ENCODE measurements at places on chromosomes 7 and 10.

DNA sequence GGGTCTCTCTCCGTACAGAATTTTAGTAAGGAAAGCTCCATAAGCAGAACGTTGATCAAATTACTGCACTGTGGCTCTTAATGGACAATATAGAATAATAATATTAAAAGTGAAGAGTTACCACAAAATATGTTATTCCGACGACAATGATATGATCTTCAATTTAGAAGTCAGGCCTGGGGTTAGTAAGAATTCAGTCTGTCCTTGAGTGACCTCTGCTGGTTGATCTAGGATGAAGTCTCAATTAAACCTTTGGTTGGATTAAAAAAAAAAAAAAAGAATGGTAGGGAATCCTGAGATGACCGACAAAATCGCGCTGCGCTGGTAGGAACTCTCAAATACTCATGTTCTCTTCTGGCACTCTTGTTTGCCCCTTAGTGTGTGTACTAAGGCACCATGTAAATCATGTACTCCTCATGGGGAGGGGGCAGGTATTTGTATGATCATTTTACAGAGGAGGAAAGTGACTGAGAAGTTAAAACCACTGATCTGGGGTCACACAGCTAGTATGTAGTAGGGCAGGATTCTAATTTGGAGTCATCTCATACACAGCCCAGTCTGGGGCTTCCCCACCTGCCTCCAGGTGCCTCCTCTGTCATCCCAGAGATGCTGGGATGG is 161.3 kb upstream of the NPVF start:
- no peak for DNase-seq

- DNase-seq, result no peak
Measured at GRCh38 chr10:69461243-69462025, 10.2 kb downstream of the TSPAN15 start.

- no peak for DNase-seq
Measured at GRCh38 chr10:74231375-74231774, 80.4 kb downstream of the ADK start.

DNA sequence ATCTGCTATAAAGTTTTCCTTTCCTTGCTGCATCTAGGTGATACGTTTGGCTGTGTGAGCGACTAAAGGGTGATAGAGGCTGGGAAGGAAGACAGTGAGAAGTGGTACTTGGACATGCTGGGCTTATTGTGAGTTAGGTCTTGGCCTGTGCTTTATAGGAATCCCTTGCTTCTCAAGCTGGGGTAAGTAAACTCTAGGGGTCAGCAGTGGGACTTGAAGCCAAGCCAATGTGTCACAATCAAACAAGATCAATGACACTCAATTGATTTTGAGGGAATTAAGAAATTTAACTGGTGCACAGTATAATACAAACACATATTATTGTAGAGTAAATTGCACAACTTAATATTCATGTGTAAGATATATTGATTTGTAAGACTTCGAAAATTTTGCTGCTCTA is 155.8 kb upstream of the AOAH start:
- DNase-seq, result no peak

GRCh38 chr10:117005026-117005526 is at the start of gene SHTN1:
Gene SHTN1 (minus strand): TSS chr10:117005187. CDS start chr10:117005079, 108 bp downstream.
- peak; percentile 89 for DNase-seq

DNA sequence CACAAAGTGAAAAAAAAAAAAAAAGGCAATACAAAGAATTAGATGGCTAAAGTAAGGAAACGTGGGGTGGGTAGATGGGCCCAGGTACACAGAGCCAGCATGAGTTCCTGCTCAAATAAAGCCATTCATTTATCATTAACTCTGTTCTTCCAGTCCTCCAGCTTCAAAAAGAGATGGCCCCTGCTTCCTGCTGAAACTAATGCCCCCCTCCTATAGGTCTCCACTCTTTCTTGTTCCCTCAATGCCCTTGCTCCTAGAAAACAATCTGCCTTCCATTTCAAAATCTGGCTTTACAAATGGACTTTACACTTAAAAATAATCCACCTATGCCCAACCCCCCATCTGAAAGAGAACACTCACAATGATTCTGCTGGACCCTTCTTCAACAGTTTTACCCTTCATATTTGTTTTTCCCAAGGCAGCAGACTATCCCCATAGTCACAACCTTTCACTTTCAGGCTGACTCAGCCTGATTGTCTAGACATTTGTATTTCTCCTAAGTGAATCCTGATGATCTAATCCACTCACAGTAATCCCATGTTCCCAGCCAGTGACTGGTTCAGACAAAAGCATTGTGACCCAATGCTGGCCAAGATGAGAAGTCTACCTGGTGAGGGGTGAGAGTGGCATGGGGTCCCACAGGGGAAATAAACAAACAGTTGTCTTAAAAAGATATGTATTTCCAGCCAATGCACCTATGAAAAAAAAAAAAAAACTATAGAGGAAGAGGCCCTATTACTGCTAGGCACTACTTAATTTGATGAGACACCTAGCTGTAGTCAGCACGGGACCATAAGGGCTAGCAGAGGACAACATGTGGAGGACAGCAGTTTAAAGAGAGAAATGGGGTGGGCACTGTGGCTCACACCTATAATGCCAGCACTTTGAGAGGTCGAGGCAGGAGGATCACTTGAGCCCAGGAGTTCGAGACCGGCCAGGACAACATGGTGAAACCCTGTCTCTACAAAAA is 74.6 kb upstream of the GRID1 start:
- DNase-seq, result no peak

DNA sequence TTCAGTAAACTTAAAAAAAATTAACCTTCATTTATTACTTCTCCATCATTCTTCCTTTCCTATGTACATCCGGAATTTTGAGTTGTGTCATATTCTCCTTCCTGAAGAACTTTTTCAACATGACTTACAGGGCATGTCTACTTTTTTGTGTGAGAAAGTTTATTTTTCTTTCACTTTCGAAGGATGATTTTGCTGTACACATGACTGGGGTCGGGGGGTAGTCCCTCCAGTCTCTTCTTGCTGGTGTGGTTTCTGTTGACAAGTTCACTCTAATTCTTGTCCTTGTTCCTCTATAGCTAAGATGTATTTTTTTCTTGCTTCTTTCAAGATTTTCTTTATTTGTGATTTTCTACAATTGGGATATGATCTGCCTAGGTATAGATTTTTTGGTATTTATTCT is 55.8 kb downstream of the INPP5A start:
- no peak for DNase-seq

DNA sequence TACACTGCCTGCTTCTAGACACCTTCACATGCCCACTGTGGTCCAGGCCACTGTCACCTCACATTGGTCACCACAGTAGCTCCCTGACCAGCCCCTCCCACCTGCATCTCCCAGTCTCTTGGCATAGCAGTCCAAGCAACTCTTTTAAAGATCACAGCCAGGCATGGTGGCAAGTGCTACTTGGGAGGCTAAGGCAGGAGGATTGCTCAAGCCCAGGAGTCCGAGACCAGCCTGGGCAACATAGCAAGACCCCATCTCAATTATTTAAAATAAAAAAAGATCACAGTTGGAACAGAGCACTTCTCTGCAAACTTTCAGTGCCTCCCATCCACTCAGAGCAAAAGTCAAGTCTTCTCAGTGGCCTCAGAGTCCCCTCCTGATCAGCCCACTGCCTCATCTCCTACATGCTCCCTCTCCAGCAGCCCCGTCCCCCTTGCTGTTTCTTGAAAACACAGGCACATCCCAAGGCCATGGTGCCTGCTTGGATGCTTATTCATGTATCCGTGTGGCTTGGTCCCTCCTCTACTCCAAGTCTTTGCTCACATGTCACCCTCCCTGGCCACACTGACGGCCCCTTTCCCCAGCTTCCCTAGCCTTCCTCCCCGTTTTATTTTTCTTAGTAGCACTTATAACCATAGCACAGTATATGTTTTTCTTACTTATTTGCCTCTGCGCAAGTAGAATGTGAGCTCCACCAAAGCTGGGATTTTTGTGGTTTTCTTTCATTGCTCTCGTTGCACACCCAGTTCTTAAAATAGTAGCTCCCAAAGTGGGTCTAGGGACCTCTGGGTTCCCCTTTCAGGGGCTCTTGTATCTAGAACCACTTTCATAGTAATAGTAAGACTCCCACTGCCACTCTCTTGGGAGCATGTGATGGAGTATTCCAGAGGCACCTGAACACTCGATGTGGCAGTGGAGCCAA is 19.5 kb downstream of the TSPAN15 start:
- DNase-seq, result no peak

DNA sequence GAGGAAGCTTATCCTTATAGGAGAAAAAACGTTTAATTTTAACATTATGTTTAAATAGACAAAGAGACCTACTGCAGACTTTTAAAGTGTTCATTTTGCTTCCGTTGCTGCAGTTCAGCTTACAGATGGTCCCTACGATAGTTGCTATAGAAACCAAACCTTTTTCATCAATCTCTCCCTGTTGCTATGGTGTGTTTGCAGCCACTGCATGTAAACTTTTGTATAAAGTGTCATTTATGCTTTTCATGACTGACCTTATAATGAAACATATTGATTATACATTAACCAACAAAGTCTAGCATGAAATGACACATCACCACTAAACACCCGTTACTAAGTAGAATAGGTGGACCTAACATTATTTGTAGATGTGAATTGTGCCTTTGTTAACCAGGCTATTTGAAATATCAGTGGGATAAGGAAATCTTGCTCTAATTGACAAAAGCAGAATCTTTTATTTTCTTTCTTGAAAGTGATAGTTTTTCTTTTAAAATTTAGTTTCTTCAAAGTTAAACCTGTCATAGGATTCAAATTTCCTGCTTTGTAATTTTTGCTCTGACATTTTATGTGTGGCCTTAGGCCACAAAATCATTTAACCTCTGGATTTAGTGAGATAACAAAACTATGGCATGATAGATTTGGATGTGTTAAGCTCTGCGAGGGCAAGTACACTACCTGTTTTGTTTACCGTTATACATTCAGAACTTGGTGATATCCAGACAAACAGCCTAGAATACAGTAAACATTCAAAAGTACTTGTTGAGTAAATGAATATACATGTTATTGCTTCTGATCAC is 64.0 kb downstream of the CACNB2 start:
- no peak for DNase-seq

- no peak for DNase-seq
Measured at GRCh38 chr7:91295576-91295975, 31.3 kb downstream of the FZD1 start.

GRCh38 chr10:109359316-109359715 is 564.0 kb downstream of the XPNPEP1 start:
- DNase-seq, result no peak

DNA sequence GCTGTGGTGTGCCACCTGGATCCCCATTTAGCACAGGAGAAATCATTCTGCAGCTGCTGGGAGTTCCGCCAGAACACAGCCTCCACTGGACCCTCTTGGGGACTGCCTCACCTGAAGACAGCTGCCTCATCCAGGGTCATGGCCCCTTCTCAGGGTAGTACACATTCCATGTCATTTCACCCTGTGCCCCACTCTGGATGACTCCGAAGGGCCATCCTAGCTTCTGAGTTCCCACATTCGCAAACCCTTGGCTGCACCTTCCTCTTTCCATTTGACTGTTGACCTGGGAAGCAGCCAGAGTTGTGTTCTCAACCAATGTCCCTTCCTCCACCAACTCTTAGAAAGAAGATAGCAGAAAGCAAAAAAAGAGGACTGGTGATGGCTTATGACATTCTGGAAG is 125.6 kb upstream of the TBX20 start:
- DNase-seq, result peak; percentile 9

- no peak for DNase-seq
Measured at GRCh38 chr10:14707481-14707880, 67.2 kb downstream of the FAM107B start.

DNA sequence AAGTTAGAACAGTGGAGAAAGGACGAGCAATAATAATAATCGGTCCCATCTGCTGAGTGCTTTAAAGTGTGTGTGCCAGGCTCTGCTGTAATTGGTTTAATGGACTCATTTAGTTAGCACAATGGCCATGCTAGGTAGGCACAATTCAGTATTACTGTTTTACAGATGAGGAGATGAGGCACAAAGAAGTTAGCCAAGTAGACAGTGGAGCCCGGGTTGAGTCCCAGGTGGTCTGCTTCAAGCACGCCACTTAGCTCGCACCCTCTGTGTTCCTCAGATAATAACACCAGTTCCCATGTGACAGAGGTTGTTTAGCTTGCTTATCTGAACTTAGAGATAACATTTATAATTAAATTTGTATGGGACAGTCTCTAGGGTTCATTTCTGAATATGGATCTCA is 101.6 kb upstream of the GJD4 start:
- DNase-seq, result no peak

DNA sequence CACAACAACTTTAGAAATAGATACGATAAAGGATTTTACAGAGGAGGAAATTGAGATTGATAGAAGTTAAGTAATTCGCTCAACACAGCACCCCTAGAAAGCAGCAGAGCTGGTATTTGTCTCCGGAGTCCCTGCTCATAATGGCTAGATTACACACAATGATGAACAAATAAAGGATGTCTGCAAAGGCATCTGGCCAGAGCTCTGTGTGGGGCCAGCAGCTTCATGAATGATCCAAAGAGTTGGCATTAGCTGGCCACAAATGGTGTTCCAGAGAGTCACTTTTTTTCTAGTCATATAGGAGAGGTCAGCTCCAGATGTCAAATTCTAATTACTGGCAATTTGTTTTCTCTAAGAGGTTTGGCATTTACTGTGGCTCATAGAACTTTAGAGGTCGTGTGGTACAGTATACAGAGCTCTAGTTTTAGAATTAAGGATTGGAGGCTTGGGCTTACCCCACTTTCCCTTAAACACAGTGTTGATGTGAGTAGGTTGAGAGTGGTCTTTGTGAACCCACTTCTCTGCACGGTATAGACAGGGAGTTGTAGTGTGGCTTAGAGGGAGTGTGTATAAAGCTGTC is 186.2 kb downstream of the BICC1 start:
- DNase-seq, result no peak

DNA sequence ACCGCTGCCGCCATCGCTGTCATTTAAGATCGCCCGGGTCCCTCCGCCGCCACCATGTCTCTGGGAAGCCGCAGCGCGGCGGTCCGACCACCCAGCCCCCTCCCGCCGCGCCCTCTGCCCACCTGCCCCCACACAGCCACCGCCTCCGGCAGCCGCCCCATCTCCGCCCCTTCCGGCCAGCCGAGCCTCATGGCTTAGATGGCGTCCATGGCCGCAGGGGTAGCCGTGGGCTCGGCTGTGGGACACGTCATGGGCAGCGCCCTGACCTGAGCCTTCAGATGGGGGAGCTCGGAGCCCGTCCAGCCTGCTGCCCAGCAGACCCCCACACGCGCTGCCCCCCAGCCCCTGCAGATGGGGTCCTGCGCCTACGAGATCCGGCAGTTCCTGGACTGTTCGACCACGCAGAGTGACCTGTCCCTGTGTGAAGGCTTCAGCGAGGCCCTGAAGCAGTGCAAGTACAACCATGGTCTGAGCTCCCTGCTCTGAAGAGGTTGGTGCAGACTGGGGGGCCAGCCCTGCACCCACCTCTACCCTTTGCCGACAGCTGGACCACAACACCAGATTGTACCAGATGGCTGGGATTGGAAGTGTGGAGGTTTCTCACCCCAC is 38.0 kb upstream of the TARP start:
- DNase-seq, result peak; percentile 64

- no peak for DNase-seq
Measured at GRCh38 chr7:52639126-52639525, 396.3 kb upstream of the POM121L12 start.

GRCh38 chr10:129099486-129099885 is 367.6 kb upstream of the MGMT start:
- no peak for DNase-seq
